ENCODE measurements at places on chromosomes 5 and 9. TPM values are rescaled to one million over a fixed set of nuclear protein-coding genes. Genes with fewer than 3 reads are reported as not detected.

Gene PCDHGA3
- polyA plus RNA-seq = 2.4 TPM

Gene CKMT2
- polyA plus RNA-seq = 7.4 TPM

Gene ADAMTS19
- 7.3 TPM for polyA plus RNA-seq

Gene PTGES
- polyA plus RNA-seq = 5.3 TPM

Gene IL5
- not detected for polyA plus RNA-seq

Gene ZFP37
- polyA plus RNA-seq = 12.9 TPM

- DNase-seq = no peak
Observed at GRCh38 chr5:159409801-159410200, 79.5 kb upstream of the IL12B start.

- no peak for DNase-seq
Observed at GRCh38 chr5:73104326-73104725, 16.0 kb upstream of the TMEM171 start.

- peak; percentile 46 for DNase-seq
Observed at GRCh38 chr9:130780865-130781504, 54.1 kb upstream of the ABL1 start.

GRCh38 chr9:36980148-36980974 is 53.7 kb downstream of the PAX5 start:
- DNase-seq = no peak

DNA sequence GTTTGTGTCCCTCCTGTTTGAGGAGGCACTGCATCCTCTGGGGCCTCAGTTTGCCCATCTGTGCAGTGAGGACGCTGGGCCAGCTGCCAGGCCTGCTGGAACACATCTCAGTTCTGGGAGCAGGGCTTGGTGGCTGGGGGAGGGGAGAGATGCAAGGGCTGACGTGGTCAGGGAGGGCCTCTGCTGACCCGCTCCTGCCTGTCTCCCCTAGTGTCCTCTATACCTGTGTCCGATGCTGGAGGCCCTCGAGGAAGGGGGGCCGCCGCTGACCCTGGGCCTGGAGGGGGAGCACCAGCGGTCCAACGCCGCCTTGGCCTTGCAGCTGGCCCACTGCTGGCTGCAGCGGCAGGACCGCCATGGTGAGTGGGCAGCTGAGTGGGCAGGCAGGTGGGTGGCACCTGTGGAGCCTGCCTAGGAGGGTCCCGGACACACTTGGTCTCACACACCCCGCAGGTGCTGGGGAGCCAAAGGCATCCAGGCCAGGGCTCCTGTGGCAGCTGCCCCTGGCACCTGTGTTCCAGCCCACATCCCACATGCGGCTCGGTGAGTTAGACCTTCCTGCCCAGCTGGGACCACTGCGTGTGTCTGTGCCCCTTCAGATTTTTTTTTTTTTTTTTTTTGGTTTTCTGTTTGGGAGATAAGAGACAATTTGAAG is 5.8 kb downstream of the FPGS start:
- DNase-seq = no peak

- DNase-seq = no peak
Observed at GRCh38 chr5:78644741-78645300, 3.8 kb downstream of the LHFPL2 start.

- DNase-seq = no peak
Observed at GRCh38 chr5:176774216-176775171, 35.9 kb upstream of the UNC5A start.

- no peak for DNase-seq
Observed at GRCh38 chr9:362561-363273, 148.1 kb downstream of the DOCK8 start.

GRCh38 chr9:35771943-35772342 is 17.9 kb upstream of the MSMP start:
- no peak for DNase-seq

DNA sequence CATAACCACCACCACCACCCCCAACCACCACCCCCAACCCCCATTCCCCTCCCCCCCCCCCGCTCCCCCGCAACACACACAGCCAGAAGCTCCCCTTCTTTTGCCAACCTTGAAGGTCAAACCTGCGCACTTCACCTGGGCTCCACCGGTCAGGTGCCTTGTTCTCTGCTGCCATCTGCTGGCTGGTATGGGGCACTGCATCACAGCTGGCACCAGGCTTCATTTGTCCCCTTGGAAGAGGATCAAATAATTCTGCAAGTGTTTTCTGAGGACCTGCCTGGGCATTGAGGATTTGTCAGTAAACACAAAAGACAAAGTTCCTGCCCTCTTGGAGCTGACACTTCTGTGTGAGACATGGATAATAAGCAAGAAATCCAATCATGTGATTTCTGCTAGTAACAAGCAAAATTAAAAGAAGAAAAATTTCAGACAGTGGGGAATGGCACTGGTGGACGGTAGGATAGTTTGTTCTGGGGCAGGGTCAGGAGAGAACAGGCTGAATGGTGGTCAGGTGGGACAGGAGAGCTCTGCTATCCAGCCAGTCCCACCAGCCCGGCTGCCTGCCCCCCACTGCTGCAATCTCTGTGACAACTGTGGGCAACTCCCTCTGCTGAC is 55.6 kb upstream of the LMX1B start:
- peak; percentile 25 for DNase-seq
